ENCODE measurements at places on chromosomes 13 and 19. TPM values are rescaled to one million over a fixed set of nuclear protein-coding genes. Genes with fewer than 3 reads are reported as not detected.

- no peak for DNase-seq
Measured at GRCh38 chr13:34263681-34264080, 445.7 kb downstream of the RFC3 start.

DNA sequence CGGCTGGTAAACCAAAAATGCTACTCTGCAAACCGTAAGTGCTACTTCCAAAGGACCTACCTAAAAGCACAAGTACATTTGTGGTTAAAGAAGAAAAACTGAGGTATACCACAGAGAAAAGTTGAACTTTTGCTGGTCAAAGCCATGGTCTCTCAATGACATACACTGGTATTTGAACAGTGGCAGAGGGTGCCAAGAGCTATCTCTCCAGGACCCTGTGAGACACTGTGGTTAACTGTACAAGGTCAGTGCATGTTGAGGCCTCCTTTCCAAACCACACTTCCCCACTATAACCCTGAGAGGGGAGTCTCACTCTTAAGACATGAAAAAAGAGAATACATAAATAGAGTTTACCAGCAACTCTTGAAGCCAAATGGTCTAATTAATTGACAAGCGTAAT, 49.5 kb downstream of the COL4A1 start:
- no peak for DNase-seq

The CCL25 gene
- total RNA-seq, result not detected

The IGFL2 gene
- not detected for total RNA-seq

The TTC9B gene
- not detected for total RNA-seq

Measured in pulmonary artery endothelial cell (primary cell).